ENCODE measurements at places on chromosomes 2 and 18. TPM values are rescaled to one million over a fixed set of nuclear protein-coding genes. Genes with fewer than 3 reads are reported as not detected.

PJVK gene
- polyA plus RNA-seq = 6.2 TPM

ST6GAL2 gene
- 0.22 TPM for polyA plus RNA-seq

RGPD3 gene
- polyA plus RNA-seq = 0.41 TPM

SPEG gene
- polyA plus RNA-seq = 13.1 TPM

RHOB gene
- 241 TPM for polyA plus RNA-seq

NR4A2 gene
- 3.1 TPM for polyA plus RNA-seq

L3MBTL4 gene
- 3.9 TPM for polyA plus RNA-seq

TUBB6 gene
- 25.9 TPM for polyA plus RNA-seq

DSC3 gene
- polyA plus RNA-seq = not detected

KANSL1L gene
- 11.6 TPM for polyA plus RNA-seq

FEV gene
- not detected for polyA plus RNA-seq

KIAA2012 gene
- not detected for polyA plus RNA-seq

UPP2 gene
- 20.9 TPM for polyA plus RNA-seq

KYNU gene
- 14.5 TPM for polyA plus RNA-seq

ZNF804A gene
- 1.2 TPM for polyA plus RNA-seq

SGO2 gene
- polyA plus RNA-seq = 0.69 TPM

TMSB10 gene
- 2,277 TPM for polyA plus RNA-seq

Measured in kidney (tissue), 22 donors.